Activated naive CD4-positive, alpha-beta T cell treated with anti-CD3 and anti-CD28 coated beads, Interleukin-2, amount 50 U/mL, for 72 hours (primary cell): ENCODE measurements at places on chromosomes 2 and 18.

- no peak for DNase-seq
These were observed 63.1 kb upstream of the KLHL14 start for GRCh38 chr18:32835951-32836350.

DNA sequence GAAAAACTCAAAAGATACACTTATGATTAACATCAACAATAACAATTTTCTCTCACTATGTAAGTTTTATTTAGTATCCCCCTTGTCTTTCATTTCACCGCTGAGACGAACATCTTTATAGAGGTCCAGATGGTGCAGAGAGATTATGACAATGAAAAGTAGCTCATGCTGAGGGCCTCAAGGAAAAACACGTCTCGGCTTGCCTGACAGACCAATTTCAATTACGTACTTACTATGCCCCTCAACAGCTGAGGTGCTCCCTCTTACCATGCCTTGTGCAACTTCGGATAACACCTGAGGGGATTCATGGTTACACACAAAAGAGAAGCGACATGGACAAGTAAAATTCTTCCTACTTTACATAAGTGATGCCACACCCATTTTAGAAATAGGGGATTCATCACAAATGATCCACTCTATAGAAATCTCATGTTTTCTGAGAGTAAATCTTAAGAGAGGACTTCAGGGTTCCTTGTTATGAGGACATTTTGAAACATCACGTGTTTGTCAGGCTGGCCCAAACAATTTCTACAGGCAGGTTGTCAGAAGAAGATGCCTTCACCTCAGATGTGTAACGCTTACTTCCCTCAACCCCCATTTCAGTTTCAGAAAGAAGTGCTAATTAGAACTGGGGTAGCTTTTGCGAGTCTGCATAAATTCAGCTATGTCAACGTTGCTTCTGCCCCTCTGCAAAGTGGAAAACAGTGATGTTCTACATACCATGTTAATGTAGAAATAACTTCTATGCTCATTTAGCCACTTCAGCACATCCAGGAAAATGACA, 191.4 kb downstream of the NRXN1 start:
- DNase-seq = no peak

GRCh38 chr2:159243529-159243928, 43.0 kb downstream of the WDSUB1 start:
- no peak for DNase-seq

DNA sequence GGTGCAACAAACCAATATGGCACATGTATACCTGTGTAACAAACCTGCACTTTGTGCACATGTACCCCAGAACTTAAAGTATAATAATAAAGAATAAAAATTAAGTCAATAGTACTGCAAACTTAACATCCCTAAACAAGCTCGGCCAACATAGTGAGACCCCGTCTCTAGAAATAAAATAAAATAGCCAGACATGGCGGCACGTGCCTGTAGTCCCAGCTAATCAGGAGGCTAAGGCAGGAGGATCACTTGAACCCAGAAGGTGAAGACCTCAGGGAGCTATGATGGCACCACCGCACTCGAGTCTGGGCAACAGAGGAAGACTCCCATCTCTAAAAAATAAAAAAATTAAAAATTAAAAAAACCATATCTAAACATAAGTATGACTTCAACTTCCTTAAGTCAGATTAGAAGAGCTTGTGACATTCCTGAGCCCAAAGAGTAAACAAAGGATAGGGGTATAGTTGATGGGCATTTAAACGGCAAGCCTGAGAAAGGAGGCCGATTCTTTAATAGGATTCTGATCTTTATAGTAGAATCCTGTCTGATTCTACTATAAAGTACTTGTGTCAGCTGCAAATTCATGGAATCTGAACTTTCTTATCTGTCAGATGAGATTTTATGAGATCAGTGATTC, 1.6 kb downstream of the FAM124B start:
- no peak for DNase-seq

- no peak for DNase-seq
These were observed 76.0 kb upstream of the CELF4 start for GRCh38 chr18:37641573-37641972.

- no peak for DNase-seq
These were observed 10.3 kb downstream of the POLI start for GRCh38 chr18:54279477-54280219.
